Activated B cell treated with CpG ODN at 0.5 μM for 24 hours (primary cell): ENCODE measurements at places on chromosomes 6 and 20.

DNA sequence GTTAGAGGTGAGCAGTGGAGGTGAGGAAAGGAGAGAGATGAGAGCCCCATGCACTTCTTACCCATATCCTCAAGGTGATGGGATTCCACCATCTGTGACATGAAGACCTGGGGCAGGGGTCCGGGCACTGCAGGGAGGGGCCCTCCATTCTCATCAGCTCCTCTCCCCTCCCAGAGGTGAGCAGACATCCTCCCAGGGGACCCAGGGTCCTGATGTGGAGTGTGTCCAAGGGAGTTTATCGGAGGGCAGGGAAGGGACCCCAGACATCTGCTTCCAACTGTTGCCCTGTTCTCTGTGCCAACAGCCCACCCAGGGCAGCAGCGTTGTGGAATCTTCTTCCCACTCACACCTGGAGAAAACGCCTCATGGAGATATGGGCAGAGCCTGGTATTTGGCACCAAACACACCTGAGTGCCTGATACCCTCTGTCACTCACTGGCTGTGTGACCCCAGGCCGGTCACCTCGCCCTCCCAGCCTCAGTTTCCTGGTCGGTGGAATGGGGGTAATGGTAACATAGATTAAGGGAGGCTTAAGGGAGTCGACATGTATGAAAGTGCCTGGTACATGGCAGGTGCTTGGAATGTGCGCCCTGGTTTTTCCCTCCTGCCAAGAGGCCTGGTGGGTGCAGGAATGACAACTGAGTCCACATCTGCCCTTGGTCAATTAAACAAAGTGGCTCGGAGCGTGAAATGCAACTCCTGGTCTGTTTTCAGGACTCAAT, 227.9 kb downstream of the PREX1 start:
- no peak for DNase-seq

GRCh38 chr20:53652090-53652858, 58.6 kb upstream of the ZNF217 start:
- DNase-seq: no peak

DNA sequence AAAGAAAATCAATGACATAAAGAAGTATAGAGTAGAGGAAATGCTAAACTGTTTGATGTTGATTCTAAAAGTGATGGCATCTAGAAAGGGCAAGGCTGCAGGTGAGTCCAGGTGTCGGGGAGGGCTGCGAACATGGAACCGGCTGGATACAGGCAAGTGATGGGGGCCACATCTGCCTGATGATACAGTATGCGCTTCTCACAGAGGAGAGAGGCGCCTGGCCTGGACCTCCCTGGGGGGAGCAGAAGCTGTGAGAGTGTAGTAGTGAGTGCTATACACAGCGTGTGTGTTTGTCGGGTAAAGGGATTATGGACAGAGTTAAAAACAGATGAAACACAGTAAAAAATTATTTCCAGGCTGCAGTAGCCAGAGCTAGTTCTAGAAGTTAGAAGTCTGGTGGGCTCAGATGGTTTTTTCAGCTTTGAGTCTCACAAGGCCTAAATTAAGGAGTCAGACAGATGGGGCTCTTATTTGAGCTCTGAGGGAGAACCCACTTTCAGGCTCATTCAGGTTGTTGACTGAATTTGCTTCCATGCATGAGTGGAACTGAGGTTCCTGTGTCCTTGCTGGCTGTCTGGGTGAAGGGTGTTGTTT, 195.8 kb upstream of the ARG1 start:
- no peak for DNase-seq

DNA sequence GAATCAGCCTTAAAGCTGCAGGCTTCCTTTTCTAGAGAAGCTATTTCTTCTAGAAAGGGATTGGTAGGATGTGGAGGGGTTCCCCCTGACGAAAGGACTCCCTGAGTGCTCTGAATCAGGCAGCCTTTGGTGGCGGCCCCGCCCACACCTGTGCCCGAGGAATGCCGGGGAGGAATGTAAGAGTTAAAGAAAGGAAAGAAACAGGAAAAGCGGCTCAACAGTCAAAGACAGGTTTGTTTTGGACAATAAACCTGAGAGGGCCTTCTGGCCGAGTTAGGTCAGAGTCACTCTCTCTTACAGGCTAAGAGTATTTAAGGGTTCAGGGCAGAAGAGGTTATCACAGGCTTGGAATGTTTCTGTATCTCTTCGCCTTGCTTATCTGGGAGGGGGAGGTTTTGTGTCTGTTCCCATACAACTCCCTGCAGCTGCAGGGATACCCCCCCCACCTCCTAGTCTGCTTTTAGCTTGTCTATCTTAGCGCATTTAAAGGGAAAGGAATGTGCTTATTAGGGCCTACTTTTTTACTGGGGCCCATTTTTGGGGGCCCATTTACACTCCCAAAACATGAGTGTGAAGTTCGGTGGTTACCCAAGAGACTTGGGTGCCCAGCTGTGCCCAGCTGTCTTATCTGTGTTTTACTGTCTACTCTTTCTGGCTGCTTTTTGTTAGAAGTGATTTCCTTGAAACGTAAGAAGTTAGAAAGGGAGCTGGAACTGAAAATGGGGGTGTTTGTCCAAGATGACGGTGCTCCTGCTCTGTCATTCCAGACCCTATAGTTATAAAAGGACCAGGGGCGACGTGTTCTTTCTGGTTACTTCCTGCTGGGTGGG, 32.8 kb downstream of the DYNLT1 start:
- DNase-seq: no peak

GRCh38 chr6:72946774-72947173, 278.5 kb downstream of the KHDC1L start:
- no peak for DNase-seq

GRCh38 chr6:37538107-37538506, 38.4 kb upstream of the CCDC167 start:
- no peak for DNase-seq

- DNase-seq: no peak
Measured at GRCh38 chr6:16344756-16345155, 106.4 kb downstream of the GMPR start.

DNA sequence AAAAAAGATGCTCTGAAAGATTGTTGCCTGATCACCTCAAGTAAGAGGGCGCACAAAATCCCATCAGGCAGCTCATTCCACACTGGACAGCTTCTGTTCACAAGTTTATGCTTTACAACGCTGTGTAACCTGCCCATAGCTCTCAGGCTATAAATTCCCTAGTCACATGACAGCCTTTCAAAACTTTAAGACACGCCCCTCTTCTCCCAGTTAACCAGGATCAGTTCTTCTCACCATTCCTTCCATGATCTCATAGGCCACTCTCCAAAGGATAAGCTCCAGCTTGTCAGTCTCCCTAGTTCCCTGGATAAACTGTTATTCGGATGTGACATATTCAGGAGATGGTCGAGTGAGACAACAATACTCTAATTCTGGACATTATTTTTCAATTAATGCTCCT, 15.0 kb downstream of the ADNP start:
- DNase-seq: no peak

GRCh38 chr6:6616656-6617055, 28.1 kb downstream of the LY86 start:
- DNase-seq: no peak

GRCh38 chr6:166306378-166307081, 1.7 kb downstream of the PRR18 start:
- DNase-seq: no peak

- DNase-seq: no peak
Measured at GRCh38 chr6:125793280-125793679, 2.5 kb downstream of the NCOA7 start.
